Right renal cortex interstitium (tissue), 3 donors: ENCODE measurements at places on chromosomes 4 and X.

DNA sequence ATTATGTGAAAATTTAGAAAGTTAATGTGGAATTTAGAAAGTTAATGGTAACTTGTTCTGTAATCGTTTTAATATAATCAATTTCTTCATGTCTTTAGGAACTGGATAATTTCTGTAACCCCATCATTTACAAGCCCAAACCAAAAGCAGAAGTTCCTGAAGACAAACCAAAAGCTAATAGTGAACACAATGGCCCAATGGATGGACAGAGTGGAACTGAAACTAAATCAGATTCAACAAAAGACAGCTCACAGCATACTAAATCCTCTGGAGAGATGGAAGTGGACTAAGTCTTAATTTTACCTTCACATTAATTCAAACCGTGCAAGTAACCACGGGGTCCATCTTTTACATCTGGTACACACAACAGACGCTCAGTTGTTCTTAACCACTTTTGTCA is 48.1 kb upstream of the PLK4 start:
- DNase-seq = no peak

DNA sequence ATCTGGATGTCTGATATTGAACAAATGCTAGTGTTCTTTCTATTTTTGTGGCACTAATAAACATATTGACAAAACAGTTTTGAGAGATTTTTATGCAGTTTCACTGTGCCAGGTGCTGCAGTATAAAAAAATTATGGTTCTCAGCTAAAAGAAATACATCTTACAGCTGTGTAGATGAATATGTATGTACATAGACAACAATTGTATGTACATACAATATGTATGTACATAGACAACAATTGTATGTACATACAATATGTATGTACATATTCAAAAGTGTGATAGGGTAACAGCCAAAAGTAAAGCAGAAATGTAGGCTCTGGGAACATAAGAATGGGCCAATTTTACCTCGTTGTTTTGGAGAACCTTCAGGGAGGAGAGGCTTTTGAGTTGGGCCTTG is 390.0 kb upstream of the RPS6KA3 start:
- no peak for DNase-seq

DNA sequence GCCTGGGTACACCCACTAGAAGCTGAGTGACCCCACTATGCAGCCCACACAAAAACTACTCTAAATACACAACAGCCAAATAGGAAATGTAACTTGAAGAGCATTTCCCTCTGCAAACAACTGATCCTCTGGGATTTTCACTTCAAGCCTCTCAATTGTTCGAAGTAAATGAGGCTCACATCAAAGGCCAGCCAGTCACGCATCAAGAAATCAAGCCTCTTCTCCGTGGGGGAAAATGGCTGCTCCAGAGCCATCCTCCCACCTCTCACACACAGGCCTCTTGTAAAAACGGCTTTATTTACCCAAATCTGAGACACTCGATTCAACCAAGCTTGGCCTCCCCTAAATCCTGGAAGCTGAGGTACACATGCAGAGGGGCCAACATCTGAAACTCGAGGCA is 14.3 kb downstream of the PCDH19 start:
- DNase-seq = no peak

DNA sequence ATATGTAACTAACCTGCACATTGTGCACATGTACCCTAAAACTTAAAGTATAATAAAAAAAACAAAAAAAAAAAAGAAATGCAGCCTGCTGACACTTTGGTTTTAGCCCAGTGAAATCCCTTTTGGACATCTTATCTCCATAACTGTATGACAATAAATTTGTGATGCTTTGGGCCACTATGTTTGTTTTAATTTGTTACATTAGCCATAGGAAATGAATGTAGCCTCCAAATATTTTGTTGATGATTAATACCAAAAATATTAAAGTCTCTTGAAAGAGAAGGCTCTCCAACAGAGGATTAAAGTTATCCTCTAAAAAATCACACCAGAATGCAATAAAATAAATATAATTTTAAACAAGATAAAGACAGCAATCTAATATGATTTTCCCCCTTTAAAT is 852.7 kb upstream of the SLIT2 start:
- DNase-seq = no peak

GRCh38 chr4:37770016-37770415 is 56.5 kb upstream of the PGM2 start:
- DNase-seq = no peak

GRCh38 chr4:4914059-4914820 is 54.8 kb downstream of the MSX1 start:
- no peak for DNase-seq

GRCh38 chr4:184815046-184815877 is 10.5 kb downstream of the ACSL1 start:
- no peak for DNase-seq

- DNase-seq = no peak
These were observed 425.0 kb downstream of the MID1IP1 start for GRCh38 chrX:39226251-39226650.

- no peak for DNase-seq
These were observed 89.2 kb downstream of the AREG start for GRCh38 chr4:74534121-74534520.

DNA sequence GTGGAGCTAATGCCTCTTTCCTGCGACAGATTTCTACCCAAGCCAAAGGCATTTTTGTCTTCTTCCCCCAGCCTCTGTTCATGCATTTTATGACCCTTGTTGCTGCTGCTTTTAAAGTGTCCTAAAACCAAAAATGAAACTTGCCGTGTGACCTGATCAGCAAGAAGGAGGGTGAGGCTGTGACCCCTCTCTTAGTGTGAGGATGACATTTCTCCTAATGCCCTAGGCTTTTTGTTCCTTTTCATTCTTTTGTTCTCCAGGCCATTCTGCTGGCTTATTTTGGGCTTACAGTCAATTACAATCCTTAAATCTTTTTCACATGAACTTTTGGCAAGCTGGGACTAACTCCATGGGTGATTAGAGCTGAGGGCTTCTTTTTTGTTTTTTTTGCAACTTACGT is 34.4 kb downstream of the PTTG2 start:
- DNase-seq = no peak

GRCh38 chr4:169815606-169816005 is 57.9 kb upstream of the HPF1 start:
- DNase-seq = no peak

- DNase-seq = no peak
These were observed 5.6 kb upstream of the ABLIM2 start for GRCh38 chr4:8164194-8164565.

DNA sequence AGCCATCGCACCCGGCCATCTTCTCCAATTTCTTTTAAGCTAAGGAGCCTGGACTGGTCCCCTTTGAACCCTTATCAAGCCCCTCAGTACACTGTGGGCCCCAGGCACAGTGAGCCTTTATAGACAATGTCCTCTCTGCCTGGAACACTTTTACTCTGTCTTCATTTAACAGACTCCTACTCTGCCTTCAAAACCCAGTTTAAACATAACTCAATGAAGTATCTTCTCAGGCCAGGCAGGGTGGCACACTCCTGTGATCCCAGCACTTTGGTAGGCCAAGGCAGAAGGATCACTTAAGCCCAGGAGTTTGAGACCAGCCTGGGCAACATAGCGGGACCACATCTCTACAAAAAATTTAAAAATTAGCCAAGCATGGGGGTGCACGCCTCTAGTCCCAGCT is 27.5 kb upstream of the SMS start:
- DNase-seq = no peak

DNA sequence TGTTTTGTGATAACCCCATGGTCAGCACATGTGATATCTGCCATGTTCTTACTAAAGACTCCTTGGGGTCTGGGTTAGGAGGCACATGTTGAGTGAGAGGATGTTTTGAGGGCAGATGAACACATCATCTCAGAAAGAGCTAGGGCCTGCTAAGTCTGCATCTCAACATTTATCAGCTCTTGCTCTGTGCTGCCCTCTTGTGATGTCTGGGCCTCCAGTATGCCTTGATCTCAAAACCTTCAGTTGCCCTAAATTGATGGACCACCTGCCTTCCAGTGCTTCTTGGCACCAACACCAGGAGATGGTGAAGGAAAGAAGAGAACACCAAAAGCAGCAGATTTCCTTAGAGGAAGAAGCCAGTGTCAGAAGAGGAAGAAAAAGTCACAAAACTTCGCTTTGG is 22.5 kb downstream of the MID1 start:
- DNase-seq = no peak

DNA sequence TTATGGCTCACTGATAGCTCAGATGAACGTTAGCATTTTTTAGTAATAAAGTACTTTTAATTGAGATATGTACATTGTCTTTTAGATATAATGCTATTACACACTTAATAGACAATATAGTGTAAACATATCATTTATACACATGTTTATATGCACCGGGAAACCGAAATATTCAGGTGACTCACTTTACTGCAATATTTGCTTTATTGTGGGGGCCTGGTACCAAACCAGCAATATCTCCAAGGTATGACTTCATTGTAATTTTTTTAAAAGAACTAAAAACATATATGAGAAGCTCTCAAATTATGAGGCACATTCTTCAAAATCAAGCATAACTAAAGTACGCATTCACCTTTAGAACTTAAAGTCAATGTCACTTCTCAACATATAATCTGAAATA is 231.2 kb upstream of the SLC7A11 start:
- no peak for DNase-seq

DNA sequence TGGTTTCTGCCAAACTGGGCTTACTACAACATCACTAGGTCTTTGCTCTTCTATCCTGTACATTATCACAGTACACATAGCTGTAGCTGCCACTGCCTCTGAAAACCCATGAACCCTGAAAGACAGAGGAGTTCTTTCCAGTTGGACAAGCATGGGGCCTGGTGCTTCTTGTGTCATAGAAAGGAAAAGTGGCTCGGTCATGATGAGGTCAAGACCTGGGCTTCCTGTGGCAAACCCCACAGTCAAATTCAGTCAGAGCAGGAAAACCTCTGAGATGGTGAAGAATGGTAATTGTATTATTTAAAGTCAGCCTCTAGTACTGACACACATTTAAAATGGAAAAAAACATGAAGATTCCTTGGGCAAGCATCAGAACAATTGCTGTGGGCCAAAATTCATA is 133.3 kb upstream of the PRPS2 start:
- DNase-seq = no peak

DNA sequence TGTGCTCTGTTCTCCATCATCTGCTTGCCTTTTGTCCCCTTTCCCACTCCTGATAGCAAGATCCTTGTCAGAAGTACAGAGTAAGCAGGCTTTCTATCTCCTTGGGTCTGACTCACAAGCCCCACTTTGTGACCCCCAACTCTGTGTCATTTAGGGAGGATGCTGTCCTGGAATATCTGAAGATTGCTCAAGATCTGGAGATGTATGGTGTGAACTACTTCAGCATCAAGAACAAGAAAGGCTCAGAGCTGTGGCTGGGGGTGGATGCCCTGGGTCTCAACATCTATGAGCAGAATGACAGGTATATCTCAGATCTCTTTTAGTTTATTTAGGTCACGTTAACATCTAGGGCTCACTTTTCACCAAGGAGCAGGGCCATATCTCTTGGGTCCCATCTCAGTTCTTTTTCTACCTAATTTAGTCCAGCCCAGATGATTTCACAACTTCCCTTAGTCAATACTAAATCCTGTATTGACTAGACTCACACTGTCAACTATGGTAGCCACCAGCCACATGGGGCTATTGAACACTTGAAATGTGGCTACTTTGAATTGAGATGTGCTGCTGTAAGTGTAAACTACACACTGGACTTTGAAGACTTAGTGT is 64.3 kb downstream of the MSN start:
- no peak for DNase-seq

- DNase-seq = no peak
These were observed 17.3 kb upstream of the FMR1 start for GRCh38 chrX:147894366-147894963.

DNA sequence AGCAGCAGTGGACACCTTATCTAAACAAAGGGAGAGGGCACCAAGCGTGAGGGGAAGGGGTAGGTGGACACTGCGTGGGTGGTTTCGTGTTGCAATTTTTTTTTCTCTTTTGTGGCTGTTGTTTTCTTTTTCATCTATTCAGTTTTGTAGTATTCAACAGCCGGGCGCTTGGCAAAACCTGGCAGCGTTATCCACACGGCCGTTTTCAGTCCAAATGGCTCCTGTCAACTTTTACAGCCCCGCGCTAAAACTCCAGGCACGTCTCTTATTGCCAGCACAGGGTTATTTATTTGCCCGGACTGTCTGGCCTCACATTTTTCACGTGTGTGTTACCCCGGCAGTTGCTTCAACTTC is 192.2 kb downstream of the BCOR start:
- DNase-seq = no peak

GRCh38 chrX:139692506-139692849 is 15.5 kb downstream of the MCF2 start:
- DNase-seq = no peak

GRCh38 chr4:136056748-136057147 is 1475.5 kb downstream of the PCDH18 start:
- DNase-seq = no peak

DNA sequence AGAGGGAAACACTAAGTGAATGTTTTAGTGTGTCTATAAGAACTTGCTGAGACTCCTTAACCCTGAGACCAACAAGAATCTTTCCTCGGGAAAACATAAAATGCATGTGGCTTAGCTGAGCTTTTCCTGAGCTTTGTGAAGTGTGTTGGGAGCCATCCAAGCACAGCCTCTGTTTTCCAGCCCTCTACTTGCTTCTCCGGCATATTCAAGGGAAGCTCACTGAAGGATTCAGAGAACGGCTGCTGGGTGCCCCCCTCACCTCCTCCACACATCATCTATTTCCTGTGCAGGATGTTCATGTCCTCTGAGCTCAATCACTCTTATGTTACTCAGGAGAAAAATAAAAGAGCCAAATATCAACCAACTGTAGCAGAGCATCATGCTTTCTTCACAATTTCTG is 492.1 kb downstream of the IL15 start:
- no peak for DNase-seq

DNA sequence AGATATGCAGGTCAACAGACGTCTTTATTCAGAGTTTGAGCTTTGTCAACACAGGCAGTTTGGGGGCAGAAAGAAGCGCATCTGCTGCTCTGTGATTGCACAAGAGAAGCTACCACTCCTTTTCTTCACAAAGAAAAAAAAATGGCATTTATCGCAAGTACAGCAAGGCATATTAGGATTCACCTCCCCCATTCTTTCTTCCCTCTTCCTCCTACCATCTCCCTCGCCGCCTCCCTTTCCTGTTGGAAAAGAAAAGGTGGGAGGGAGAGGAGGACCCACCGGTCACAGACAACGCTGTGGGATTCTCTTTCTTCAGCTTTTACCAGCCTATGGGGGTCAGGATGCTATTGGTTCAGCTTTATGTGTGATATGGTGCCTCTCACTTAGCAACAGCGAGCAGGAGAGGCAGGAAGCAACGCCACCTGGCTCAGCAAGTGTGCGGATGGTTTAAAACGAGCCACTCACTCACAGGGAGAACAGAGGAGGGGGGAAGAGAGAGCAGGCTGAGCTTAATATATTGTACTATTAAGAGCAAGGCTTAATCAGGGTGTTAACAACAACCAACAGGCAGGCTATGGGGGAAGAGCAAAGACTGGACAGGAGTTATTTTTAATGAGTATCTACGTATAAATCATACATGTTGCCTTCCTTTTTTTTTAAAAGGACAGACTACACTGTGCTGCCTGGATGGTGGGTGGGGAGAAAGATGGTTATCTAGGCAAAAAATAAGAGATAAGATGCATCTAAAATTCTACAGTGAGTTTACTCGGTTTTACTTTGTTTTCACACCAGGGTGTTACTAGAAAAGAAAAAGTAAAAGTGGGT is 104.7 kb downstream of the MAML3 start:
- DNase-seq = peak; percentile 63
